ENCODE measurements at places on chromosomes 16 and 17. TPM values are rescaled to one million over a fixed set of nuclear protein-coding genes. Genes with fewer than 3 reads are reported as not detected.

ABI3 gene
- polyA plus RNA-seq = not detected

CTRL gene
- polyA plus RNA-seq = 3.2 TPM

KRTAP9-8 gene
- not detected for polyA plus RNA-seq

SECTM1 gene
- polyA plus RNA-seq = not detected

CCL4L2 gene
- polyA plus RNA-seq = not detected

NOXO1 gene
- 8.5 TPM for polyA plus RNA-seq

TRIM37 gene
- polyA plus RNA-seq = 79.7 TPM

KIF22 gene
- polyA plus RNA-seq = 81.1 TPM

SNTB2 gene
- polyA plus RNA-seq = 8.2 TPM

UTS2R gene
- polyA plus RNA-seq = not detected

SPNS2 gene
- 57.5 TPM for polyA plus RNA-seq

SLC5A10 gene
- polyA plus RNA-seq = not detected

RSL1D1 gene
- 61.2 TPM for polyA plus RNA-seq

TMEM114 gene
- polyA plus RNA-seq = 0.62 TPM

CD300LG gene
- polyA plus RNA-seq = not detected

TSPAN10 gene
- polyA plus RNA-seq = not detected

IGF2BP1 gene
- polyA plus RNA-seq = 13.0 TPM

CD300LF gene
- polyA plus RNA-seq = not detected

TBC1D3B gene
- polyA plus RNA-seq = 9.8 TPM

HS3ST3A1 gene
- not detected for polyA plus RNA-seq

CACNG3 gene
- not detected for polyA plus RNA-seq

WFDC1 gene
- polyA plus RNA-seq = not detected

NOD2 gene
- polyA plus RNA-seq = not detected

PRAC1 gene
- not detected for polyA plus RNA-seq

SLC16A6 gene
- 15.6 TPM for polyA plus RNA-seq

CCR7 gene
- not detected for polyA plus RNA-seq

KCNH6 gene
- not detected for polyA plus RNA-seq

USP10 gene
- polyA plus RNA-seq = 32.9 TPM

SLC43A2 gene
- 60.1 TPM for polyA plus RNA-seq

ODAD4 gene
- polyA plus RNA-seq = 5.2 TPM

G6PC1 gene
- polyA plus RNA-seq = not detected

DRC7 gene
- 1.4 TPM for polyA plus RNA-seq

PABPN1L gene
- polyA plus RNA-seq = 0.48 TPM

TMEM101 gene
- polyA plus RNA-seq = 62.9 TPM
